HT1080 (cell line): ENCODE measurements at places on chromosomes 11 and 22. TPM values are rescaled to one million over a fixed set of nuclear protein-coding genes. Genes with fewer than 3 reads are reported as not detected.

GRCh38 chr11:36817336-36817965 is 219.4 kb upstream of the RAG2 start:
- peak; percentile 64 for DNase-seq

GRCh38 chr22:26592421-26592891 is 2.5 kb upstream of the TPST2 start:
- DNase-seq, result peak; percentile 12

GRCh38 chr11:9313648-9314290 is 624 bp downstream of the TMEM41B start:
- DNase-seq, result peak; percentile 9

GRCh38 chr11:16881074-16881709 is 133.0 kb downstream of the PLEKHA7 start:
- DNase-seq, result peak; percentile 53

DNA sequence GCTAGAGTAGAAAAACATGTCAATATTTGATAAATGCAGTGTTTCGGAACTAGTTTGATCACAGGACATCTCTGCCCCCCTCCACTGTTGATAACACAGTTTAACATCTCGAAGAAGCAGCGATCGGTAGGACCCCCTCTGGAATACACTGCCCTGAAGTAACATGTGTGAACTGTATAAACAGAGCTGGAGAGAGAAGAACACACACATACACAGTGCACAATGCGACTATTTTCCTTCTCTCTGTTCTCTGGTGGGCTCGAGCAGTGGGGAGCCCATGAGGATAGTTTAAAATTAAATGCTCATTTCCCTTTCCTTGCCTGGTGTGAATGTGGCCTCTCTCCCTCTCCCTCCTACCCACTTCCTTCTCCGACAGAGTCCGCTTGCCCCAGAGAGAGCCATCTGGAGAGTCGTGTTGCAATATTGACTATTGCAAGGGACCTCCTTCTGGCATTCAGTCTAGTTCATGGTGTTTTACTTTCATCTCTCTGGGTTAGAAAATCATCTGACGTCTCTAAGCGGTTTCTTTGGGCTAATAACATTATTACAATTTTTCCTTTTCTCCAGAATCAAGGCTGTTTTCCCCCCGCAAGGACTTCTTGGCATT is 51.6 kb upstream of the BARX2 start:
- no peak for DNase-seq

DNA sequence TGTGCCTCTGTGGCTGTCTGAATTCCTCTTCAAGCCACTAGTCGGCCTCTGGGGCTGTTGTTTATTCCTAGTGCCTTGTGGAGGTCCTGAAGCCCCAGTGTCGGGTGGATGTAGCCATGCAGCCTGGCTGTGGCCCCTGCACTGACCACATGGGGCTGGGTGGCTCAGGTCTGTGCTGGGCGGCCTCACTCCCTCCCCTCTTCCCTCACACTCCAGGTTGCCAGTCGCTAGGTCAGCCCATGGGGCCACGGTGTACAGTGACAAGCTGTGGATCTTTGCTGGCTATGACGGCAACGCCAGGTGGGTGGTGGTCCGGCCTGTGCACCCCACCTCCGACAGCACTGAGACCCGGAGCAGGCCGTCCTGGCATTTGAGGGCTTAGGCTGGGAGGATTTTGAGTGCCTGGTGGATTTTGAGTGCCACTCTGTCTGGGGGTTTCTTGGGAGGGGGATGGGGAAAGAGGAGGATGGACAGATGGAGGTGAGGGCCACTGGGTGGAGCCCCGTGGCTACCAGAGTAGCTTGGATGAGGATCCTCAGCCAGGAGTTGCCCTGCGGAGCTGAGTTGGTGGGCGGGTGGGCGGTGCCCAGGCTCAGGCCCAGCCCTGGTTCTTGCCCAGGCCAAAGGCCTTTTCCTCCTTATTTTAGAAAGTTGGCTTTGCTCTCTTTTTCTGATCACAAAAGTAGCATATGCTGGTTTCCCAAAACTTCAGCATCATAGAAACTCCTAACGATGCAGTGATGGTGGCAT is 6.7 kb downstream of the LZTR1 start:
- DNase-seq, result no peak

GRCh38 chr11:10663990-10664389 is 29.6 kb downstream of the IRAG1 start:
- no peak for DNase-seq

DNA sequence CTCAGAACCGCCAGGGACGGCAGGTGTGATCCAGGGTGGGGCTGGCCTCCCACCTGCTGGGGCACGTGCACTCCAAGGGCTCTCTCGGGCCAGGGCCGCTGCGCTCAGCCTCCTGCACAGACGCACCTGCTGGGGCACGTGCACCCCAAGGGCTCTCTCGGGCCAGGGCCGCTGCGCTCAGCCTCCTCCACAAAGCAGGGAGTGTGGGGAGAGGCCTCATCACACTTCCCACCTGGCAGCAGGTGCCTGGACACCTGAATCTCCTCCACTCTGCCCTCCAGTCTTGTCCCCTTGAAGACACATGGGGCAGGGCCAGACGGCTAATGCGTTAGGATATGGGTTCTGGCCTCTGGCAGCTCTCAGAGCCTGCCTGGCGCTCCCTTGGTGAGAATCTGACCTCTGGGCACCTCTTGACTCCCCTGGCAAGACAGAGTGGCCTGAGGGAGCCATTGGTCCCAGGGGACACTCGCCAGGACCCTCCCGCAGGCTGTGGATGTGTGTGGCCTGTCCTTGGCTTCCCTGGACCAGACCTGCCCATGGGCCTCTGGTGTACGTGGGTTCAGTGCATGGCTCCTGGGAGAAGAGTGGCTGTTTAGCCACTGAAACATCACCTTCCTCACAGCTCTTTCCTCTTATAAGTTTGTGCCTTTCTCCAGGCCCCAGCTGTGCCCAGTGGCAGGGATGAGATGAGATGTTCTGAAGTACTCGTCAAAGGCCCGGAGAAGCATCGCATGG is 73.5 kb downstream of the BRD1 start:
- DNase-seq, result no peak

GRCh38 chr11:121807051-121807450 is 309.0 kb downstream of the BLID start:
- DNase-seq, result no peak

DNA sequence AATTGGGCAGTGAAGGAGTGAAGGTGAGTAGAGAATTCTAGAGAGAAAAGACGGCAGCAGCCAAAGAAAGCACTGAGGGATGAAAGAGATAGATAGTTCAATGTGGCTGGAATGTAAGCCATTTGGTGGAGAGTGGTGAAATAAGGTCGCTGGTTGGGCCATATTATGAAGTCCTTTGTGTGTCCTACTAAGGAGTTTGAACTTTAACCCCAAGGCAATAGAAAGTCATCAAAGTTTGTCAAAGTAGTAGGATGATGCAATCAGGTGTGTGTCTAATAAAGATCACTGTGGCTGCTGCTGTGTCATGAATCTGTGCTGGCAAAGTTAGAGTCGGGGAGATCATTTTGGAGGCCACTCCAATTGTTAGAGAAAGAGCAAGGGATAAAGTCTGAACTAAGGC is 18.7 kb downstream of the RNF121 start:
- DNase-seq, result no peak

DNA sequence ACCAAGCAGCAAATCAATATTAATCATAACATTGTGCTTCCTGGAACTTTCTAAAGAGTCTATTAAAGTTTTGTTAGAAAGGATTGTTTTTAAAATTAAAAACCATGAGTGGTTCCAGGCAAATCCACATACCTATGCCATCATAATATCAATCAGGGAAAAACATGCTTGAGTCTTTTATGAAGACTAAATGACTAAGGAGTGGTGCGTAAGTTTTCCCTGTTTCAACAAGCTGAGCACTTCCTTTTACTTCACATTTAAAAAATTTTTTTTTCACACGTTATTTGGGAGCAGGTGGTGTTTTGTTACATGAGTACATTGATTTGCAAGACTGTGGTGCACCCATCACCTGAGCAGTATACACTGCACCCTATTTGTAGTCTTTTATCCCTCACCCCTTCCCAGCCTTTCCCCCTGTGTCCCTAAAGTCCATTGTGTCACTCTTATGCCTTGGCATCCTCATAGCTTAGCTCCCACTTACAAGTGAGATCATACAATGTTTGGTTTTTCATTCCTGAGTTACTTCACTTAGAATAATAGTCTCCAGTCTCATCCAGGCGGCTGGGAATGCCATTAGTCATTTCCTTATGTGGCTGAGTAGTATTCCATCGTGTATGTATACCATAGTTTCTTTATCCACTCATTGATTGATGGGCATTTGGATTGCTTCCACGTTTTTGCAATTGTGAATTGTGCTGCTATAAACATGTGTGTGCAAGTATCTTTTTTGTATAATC is 1190.3 kb upstream of the RAG2 start:
- peak; percentile 96 for DNase-seq

- no peak for DNase-seq
Measured at GRCh38 chr11:67267188-67268080, 1.2 kb downstream of the GRK2 start.

- no peak for DNase-seq
Measured at GRCh38 chr11:2752923-2753322, 53.1 kb upstream of the KCNQ1OT1 start.

GRCh38 chr11:132821014-132821413 is 711.3 kb downstream of the OPCML start:
- peak; percentile 3 for DNase-seq

- no peak for DNase-seq
Measured at GRCh38 chr22:28963362-28963761, 80.0 kb downstream of the ZNRF3 start.

DNA sequence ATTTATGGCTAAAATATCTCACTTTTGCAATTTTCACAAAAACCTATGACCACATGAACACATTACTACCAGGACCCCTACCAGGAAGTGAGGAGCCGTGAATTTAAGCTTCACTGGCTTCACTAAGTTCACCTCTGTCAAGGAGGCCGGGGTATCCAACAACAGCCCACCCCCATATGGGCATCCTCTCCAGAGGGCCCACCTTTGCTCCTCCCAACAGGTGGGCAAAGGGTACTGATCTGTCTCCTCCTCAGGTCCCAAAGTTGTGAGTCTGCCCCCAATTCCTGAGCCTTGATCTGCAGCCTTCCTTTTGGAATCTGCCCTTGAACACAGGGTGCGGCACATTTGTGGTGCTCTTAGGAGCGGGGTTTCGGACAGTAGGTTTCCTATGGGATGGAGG is 66.9 kb downstream of the OTOG start:
- DNase-seq, result no peak

DNA sequence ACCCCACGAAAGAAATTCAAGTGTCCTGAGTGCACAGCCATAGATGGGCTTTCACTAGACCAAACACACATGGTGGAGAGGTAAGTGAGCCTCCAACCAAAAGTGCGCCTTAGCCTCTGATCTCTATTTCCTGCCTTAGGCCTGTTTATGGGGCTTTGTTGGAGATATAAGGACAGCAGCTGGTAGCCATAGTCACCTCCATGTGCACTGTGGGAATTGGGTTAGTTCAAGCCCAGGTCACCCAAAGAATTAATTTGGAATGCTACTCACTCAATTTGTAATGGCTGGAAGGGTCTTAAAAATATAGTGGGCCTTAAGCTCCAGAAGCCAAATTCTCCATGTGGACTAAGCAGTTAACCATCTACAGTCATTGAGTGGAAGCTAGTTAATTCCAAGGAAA is 73.6 kb downstream of the ALX4 start:
- no peak for DNase-seq

- peak; percentile 42 for DNase-seq
Measured at GRCh38 chr11:132028380-132029240, 658.2 kb downstream of the NTM start.

DNA sequence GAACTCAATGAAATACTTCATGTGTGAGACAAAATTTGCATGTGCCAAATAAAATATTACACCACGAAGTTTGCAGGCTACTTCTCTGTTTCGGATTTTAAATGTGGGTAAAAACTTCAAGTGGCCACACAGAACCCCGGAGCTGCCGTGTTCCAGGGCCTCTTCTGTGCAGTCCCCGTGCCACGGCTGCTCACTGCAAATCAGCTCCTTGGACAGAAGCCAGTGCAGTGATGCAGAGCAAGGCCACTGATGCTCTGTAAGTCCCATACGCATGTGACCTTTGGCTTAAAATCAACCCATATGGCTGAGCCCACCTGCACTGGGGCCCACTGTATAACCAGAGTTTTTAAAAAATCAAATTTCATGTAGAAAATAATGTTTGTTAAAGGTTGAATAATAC is 1309.4 kb downstream of the TBC1D22A start:
- DNase-seq, result no peak

- no peak for DNase-seq
Measured at GRCh38 chr11:70397336-70397982, 870 bp upstream of the CTTN start.

- no peak for DNase-seq
Measured at GRCh38 chr11:119403021-119403420, 20.0 kb downstream of the THY1 start.

DNA sequence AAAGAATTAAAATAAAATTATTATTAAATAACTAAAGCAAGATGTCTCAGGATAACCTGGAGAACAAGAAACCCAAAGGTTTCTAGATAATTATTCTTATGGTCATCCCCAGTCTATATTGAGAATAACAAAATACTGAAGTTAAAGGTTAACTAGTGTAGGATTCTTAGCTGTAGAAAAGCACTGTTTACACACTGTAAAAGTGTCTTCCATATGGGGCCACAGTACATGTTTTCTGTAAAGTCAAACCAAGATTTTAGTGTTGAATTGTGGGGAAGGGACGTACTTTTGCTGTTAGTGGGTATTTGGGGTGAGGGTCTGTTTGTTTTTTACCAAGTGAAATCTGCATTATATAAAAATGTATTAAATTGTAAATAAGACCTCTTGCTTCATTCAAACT is 47.5 kb upstream of the SOX6 start:
- no peak for DNase-seq

- no peak for DNase-seq
Measured at GRCh38 chr11:72807792-72808191, 6.4 kb upstream of the ATG16L2 start.

DNA sequence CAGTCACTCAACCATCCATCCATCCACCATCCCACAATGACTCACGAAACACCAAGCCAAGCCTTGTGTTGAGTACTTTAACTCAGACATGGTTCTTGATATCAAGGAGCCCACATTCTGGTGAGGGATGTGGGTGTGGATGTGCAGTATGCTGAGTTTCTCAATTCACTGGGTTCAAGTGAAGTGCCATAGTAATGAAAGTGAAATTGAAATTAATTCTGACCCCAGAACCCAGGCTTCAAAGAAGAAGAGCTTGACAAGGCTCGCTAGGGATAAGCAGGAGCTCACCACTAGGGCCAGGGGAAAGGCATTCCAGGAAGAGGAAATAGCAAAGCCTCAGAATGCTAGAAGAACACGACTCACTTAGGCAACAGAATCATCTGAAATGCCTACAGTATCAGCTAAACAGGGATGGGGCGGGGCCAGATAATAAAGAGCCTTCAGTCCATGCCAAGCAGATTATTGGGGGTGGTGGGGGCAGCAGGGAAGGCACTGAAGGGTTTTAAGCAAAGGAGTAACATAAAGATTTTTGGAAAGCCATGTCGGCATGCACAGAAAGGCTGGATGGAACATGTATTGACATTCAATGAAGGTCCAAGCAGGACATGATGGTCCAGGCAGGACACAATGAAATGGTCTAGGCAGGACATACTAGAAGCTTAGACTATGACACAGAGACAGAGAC is 37.2 kb downstream of the RTL6 start:
- DNase-seq, result no peak

GRCh38 chr22:44827666-44828190 is 75.4 kb downstream of the ARHGAP8 start:
- DNase-seq, result no peak

CHKB gene
- 17.8 and 22.3 TPM in 2 replicates for total RNA-seq

CRYBB1 gene
- total RNA-seq, result not detected in 2 replicates

MRGPRE gene
- total RNA-seq, result not detected in 2 replicates

TBX10 gene
- total RNA-seq, result not detected in 2 replicates

MYO7A gene
- total RNA-seq, result 0.37 and 0.51 TPM in 2 replicates

SH3BP1 gene
- 7.8 and 14.2 TPM in 2 replicates for total RNA-seq

HMOX1 gene
- 23.4 and 23.8 TPM in 2 replicates for total RNA-seq

MIAT gene
- 0.07 and 0.10 TPM in 2 replicates for total RNA-seq

SMC1B gene
- not detected in 2 replicates for total RNA-seq

GRK2 gene
- 42.6 and 51.5 TPM in 2 replicates for total RNA-seq

ART5 gene
- total RNA-seq, result not detected in 2 replicates

LSP1 gene
- 1.2 and 1.3 TPM in 2 replicates for total RNA-seq
